T-helper 2 cell (primary cell): ENCODE measurements at places on chromosomes 1 and 21.
A peak's percentile ranks its signal among the peaks of the same experiment; 100 is the strongest.

GRCh38 chr1:98963064-98963758 is 41.5 kb downstream of the PLPPR5 start:
- no peak for DNase-seq

- DNase-seq, result no peak
Measured at GRCh38 chr1:156368889-156369684, at the start of gene RHBG. Gene RHBG, plus strand, starts transcription at chr1:156369211. Its CDS starts 39 bp downstream, at chr1:156369250.

DNA sequence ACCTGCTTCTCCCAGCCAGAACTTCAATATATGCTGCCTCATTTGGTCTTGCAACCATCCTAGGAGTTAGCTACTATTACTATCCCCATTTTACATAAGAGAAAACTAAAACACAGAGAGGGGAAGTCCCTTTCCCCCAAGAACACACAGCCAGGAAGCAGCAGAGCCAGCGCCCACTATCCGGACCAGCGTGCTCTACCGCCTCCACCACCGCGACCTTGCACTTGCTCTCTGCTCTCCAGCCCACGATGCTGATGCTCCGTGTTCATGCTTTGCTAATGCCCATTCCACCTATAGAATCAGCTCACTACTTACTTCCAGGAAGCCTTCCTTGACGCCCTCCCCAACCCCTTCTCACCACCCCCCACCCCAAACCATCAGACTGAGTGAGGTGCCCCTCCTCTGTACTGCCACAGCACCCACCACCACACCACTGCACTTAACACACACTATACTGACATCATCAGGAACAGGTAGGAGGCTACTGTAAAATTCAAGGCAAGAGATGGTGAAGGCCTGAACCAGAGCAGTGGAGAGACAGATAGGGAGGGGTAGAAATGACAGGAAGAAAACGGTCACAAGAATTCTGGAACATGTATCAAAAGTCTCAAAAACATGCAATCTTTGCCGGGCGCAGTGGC is 9.4 kb downstream of the TMEM53 start:
- DNase-seq, result peak; percentile 32

DNA sequence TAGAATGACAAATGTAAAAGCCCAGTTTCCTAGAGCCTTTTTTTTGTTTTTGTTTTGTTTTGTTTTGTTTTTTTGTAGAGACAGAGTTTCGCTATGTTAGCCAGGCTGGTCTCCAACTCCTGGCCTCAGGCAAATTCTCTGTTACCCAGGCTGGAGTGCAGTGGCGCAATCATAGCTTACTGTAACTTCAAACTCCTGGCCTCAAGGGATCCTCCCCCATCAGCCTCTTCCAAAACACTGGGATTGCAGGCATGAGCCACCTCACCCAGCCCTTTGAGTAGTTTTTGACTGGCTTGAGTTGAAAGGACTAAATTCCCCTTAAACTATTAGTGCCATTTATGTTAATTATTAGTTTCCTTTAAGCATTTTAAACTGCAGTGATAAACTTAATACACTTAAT is 28.8 kb upstream of the ZBTB18 start:
- no peak for DNase-seq

- no peak for DNase-seq
Measured at GRCh38 chr21:37368541-37369279, 2.1 kb downstream of the DYRK1A start.

DNA sequence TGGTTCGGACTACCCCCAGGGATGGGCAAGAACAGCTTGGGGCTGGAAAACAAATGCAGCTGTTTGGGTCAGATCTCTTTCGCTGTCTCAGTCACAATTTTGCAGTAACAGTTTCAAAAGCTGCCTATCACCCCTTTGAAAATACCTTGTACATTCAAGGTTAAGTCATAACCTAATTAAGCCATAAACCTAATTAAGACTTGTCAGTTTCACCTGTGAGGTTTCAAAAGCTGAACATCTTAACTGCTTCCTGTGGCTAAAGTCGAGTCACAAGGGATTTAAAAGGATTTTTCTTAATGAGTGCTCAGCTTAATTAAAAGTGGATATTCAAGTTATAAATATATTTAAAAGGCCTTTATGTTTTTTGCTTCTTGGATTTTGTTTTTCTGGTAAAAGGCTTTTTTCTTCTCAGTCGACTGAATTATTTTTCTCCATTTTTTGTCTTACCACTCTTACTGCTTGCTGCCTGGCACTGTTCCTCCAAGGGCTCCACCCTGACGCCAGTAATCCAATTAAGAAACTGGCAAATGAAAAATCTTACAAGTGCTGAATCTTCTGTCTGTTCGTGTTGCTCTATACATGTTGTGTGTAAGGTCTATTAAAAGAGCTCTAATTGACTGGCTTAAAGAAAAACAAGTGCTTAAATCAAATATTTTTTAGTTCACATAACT is 31.3 kb downstream of the CBR1 start:
- no peak for DNase-seq

DNA sequence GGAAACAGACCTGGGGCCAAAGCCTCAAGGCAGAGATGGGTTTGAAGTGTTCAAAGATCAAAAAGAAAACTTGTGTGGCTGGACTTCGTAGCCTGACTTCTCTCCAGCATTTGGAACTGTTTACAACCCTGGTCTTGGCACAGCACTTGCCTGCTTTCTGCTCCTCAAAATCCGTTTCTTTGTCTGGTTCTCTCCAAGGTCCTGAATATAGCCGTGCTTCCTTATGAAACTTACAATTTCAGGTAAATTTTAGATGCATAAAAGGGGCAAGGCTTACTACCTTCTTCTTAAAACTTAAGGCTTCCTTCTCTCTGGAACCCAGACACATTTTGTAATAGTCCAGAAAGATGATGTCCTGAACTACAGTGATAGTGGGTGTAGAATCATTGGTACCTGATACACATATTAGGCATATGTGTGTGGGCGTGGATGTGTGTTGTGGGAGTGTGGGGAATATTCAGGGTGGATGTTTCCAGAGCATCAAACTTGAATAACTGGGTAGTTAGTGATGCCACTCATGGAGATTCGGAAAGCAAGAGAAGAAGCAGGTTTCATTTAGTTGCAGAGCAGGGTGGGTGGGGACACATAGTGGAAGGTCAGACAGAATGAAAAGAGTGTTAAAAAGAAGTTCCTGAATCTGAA is 26.4 kb upstream of the FAM78B start:
- DNase-seq, result no peak

GRCh38 chr1:171864308-171864707 is 23.0 kb downstream of the DNM3 start:
- DNase-seq, result no peak

GRCh38 chr1:65965112-65965996 is 172.7 kb downstream of the PDE4B start:
- DNase-seq, result no peak

DNA sequence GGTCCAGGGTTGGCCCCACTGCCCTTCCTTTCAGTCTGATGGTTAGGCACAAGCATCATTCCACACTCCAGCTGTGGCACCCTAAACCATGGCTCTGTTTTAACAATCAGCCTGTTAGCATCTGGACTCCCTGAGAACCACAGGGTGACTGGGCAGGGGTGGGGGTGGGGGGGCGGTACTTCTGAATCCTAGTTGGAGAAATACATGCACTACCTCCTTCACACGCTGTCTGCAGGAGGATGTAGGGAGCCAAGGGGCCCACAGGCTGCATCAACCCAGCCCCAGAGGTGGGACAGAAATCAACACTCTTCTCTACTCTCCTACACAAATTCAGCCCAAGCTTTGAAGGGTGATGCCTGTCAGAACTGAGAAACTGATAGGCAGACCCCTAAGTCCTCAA is 23.8 kb downstream of the DDX20 start:
- no peak for DNase-seq

- DNase-seq, result no peak
Measured at GRCh38 chr1:156673387-156674121, 3.7 kb downstream of the NES start.

GRCh38 chr1:200659269-200659668 is 10.4 kb downstream of the DDX59 start:
- no peak for DNase-seq

GRCh38 chr1:27099135-27099586 is 55.8 kb downstream of the SLC9A1 start:
- no peak for DNase-seq

GRCh38 chr1:19495799-19496526 is 10.6 kb upstream of the CAPZB start:
- no peak for DNase-seq

DNA sequence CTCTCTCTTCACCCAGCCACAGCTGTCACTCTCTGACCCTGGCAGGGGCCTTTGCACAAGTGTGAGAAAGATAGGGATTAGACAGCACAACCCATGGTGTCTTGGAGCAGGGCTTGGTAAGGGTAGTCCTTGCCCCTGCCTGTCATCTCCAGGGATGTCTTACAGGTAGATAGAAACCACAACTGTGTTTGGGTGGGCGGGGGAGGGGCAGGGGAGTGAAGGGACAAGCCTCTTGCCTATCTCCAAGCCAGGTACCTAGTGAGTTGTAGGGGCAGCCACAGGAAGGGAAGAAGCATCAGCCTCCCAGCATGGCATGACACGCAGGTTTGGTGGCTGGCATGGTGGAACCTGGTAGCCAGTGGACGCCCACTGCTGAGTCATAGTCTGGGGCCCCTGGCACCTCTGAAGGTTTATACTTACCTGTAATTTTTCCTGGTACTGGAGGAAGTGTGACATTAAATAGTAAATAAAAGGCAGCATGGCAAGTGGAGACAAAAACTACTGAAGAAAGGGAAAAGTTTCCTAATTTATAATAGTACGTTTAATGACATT is 97.5 kb downstream of the CLEC20A start:
- DNase-seq, result no peak

DNA sequence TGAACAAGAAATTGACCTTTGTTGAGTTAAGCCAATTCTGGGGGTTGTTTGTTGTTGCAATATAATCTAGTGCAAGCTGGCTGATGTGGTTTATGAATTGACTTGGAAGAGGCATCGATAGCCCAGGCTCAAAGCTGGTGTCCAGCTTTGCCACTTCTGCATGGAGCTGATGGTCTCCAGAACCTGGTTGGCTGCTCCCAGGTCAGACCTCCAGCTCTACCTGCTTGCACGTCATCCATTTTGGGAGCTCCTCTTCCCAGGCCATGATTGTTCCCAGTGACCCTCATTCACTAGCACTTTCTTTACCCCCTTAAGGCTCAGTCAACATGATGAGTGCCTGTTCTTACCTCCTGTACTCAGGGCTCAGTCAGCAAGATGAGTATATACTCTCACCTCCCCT is 5.8 kb upstream of the AJAP1 start:
- no peak for DNase-seq

DNA sequence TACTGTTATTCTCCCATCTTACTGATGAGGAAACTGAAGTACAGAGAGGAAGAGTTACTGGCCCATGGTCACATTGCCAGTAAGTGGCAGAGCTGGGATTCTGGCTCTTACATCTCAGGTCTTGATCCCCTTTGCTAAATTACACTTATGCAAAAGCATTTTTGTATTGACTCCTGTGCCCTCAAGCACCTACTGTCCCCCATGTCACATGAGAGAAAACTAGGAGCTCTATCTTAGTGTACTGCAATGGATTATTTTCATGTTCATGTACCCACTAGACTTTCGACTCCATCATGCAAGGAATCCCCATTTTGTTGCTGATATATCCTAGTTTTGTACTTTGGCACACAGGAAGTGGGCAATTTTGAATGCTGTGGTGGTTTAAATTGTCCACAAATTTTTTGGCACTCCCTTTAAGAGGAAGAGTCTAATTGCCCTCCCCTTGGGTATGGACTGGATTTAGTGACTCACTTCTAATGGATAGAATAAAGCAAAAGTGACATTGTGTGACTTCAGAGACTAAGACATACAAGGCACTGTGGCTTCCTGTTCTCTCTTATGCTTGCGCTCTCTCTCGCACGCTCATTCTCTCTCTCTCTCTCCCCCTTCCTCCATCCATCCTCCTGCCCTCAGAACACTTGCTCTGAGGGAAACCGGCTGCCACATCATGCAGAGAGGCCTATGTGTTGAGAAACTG is 43.5 kb upstream of the JAK1 start:
- peak; percentile 53 for DNase-seq

- no peak for DNase-seq
Measured at GRCh38 chr1:30318413-30318812, 405.0 kb downstream of the MATN1 start.

GRCh38 chr1:162070094-162070748 is 730 bp downstream of the NOS1AP start:
- no peak for DNase-seq

DNA sequence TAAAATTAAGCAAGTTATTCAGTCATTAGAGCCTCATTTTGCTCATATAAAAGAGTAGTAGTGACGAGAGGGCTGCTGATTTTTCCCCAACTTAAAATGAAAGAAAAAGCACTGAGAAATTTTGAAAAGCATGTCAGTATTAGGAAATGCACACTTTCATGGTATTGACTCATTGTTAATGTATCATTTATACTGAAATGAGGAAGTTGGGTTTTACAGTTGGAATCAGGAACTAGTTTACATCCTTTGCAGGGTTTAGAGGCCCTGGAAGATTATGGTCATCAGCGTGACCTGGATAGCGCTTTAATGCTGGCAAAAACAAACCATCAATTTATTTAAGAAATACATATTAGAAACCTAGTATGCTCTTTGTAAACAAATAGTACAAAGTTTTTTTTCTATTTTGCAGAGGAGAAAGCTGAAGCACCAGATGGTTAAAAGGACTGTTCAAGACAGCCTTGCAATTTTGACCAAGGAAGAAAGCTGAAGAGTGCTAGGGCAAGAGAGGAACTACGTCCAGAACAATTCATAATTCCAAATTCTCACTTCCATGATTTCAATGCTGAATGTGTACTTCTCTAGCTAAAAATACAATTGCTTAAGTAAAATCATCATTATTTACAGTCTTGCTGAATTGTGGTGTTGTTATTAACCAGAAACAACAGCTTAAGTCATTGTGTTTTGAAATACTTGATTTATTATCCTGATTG is 94.8 kb upstream of the SGIP1 start:
- no peak for DNase-seq

- no peak for DNase-seq
Measured at GRCh38 chr1:222843469-222844410, 28.9 kb downstream of the DISP1 start.

DNA sequence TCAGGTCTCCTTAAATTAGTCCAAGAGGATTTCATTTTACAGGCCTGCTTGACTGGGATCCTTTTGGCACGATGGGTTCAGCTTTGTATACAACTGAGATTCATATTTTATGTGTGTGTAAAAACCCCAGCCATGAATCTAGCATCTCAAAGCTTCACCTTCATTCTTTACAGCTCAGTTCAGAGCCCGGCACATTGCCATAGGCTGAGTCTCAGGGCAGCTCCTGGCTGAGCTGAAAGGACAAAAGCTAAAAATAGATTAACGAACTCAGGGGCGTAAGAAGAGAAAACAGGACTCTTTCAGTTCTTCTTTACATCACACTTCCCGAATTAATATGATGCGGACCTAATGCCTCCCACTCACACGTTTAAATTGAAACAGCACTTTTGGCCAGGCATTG is 262.8 kb upstream of the PBX1 start:
- DNase-seq, result no peak

DNA sequence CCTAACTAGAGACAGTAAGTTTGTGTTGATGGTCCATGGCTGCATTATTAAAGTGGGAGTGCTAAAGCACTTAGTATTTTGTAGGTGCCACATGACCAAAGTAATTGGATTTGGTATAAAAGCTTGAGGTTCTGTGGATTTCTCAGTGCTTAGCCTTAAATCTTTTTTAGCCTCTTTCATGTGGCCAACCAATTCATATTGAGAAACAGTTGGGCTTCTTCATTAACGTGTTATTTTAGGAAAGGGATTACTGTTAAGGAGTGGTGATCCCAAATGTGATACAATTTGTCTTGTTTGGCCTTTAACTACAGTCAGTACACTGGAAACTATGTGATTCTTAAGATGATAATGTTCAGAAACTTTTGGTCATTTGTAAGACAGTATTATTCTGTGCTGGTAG is 25.5 kb downstream of the MAN1A2 start:
- no peak for DNase-seq

GRCh38 chr1:29426701-29427279 is 190.5 kb downstream of the PTPRU start:
- no peak for DNase-seq
